ENCODE measurements at places on chromosomes 11 and 22.

GRCh38 chr11:134944986-134945385 lies 532.9 kb upstream of the B3GAT1 start:
- H3K27me3 ChIP-seq: no peaks in the 10 kb centered on the region
- no peak overlapping the region for H3K27ac ChIP-seq
- DNase-seq: no peak
- no peaks in the 10 kb centered on the region for H3K4me1 ChIP-seq

GRCh38 chr11:75513250-75513649 lies 12.5 kb downstream of the GDPD5 start:
- no peaks in the 10 kb centered on the region for H3K36me3 ChIP-seq
- no peak overlapping the region for H3K4me3 ChIP-seq
- H3K4me1 ChIP-seq: no peaks in the 10 kb centered on the region
- no peaks in the 10 kb centered on the region for H3K27me3 ChIP-seq
- H3K27ac ChIP-seq: no peak overlapping the region
- no peak for DNase-seq

DNA sequence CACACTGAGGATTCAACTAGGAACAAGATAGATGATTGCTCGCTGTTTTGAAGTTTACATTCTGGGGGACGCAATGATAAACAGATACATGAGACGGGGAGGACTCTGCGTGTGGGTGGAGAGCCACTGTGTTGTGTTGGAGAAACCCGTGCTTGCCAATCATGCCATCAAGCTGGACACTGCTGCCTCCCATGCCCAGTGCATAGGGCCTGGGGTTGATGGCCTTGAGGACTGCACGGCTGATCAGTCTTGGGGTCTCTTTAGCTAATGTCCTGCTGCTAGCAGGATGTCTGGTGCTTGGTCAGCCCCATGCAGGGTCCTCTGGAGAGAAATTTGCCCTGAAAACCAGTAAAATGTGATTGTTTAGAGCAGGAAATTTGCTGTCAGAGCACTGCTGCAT lies 221.2 kb upstream of the B3GAT1 start:
- H3K36me3 ChIP-seq: no peaks in the 10 kb centered on the region
- H3K4me1 ChIP-seq: no peaks in the 10 kb centered on the region
- H3K4me3 ChIP-seq: no peak overlapping the region
- no peak for DNase-seq
- H3K27me3 ChIP-seq: no peaks in the 10 kb centered on the region

GRCh38 chr11:69012092-69013008 lies 696 bp downstream of the MRGPRF start:
- H3K4me3 ChIP-seq: peak overlapping the region; percentile 46
- H3K27me3 ChIP-seq: peaks cover 16% of the 10 kb centered on the region
- no peaks in the 10 kb centered on the region for H3K4me1 ChIP-seq
- peak overlapping the region; percentile 96 for H3K27ac ChIP-seq
- H3K36me3 ChIP-seq: no peaks in the 10 kb centered on the region

- H3K4me3 ChIP-seq: no peak overlapping the region
- H3K4me1 ChIP-seq: no peaks in the 10 kb centered on the region
- H3K27ac ChIP-seq: no peak overlapping the region
- H3K27me3 ChIP-seq: no peaks in the 10 kb centered on the region
Observed at GRCh38 chr11:27216270-27217149, 146.5 kb downstream of the CCDC34 start.

GRCh38 chr11:77036398-77036797 lies 2.2 kb downstream of the B3GNT6 start:
- no peak for DNase-seq
- no peak overlapping the region for H3K27ac ChIP-seq
- no peak overlapping the region for H3K4me3 ChIP-seq
- H3K27me3 ChIP-seq: no peaks in the 10 kb centered on the region
- no peaks in the 10 kb centered on the region for H3K36me3 ChIP-seq

GRCh38 chr11:46352063-46352841 lies 5.0 kb downstream of the DGKZ start:
- DNase-seq: peak; percentile 43
- H3K27me3 ChIP-seq: no peaks in the 10 kb centered on the region
- H3K36me3 ChIP-seq: no peaks in the 10 kb centered on the region
- no peak overlapping the region for H3K4me3 ChIP-seq
- H3K27ac ChIP-seq: peak overlapping the region; percentile 55

GRCh38 chr11:115269191-115269950 lies 234.8 kb downstream of the CADM1 start:
- DNase-seq: no peak
- no peaks in the 10 kb centered on the region for H3K27me3 ChIP-seq
- H3K4me3 ChIP-seq: no peak overlapping the region

- peak overlapping the region; percentile 12 for H3K4me3 ChIP-seq
- DNase-seq: no peak
- H3K36me3 ChIP-seq: no peaks in the 10 kb centered on the region
- no peaks in the 10 kb centered on the region for H3K4me1 ChIP-seq
- H3K27me3 ChIP-seq: no peaks in the 10 kb centered on the region
Observed at GRCh38 chr11:122157653-122158161, 41.7 kb upstream of the BLID start.

GRCh38 chr11:74001822-74002286 lies 7.0 kb downstream of the UCP3 start:
- no peaks in the 10 kb centered on the region for H3K4me1 ChIP-seq
- no peak overlapping the region for H3K4me3 ChIP-seq
- no peak for DNase-seq
- no peak overlapping the region for H3K27ac ChIP-seq
- no peaks in the 10 kb centered on the region for H3K27me3 ChIP-seq

GRCh38 chr11:100851147-100851546 lies 164.1 kb downstream of the ARHGAP42 start:
- no peak for DNase-seq
- no peaks in the 10 kb centered on the region for H3K4me1 ChIP-seq
- H3K27ac ChIP-seq: no peak overlapping the region
- no peaks in the 10 kb centered on the region for H3K27me3 ChIP-seq
- no peaks in the 10 kb centered on the region for H3K36me3 ChIP-seq

GRCh38 chr11:45412521-45412920 lies 126.4 kb upstream of the SYT13 start:
- H3K36me3 ChIP-seq: no peaks in the 10 kb centered on the region
- H3K27me3 ChIP-seq: no peaks in the 10 kb centered on the region
- no peak for DNase-seq
- no peak overlapping the region for H3K27ac ChIP-seq
